CD4-positive, alpha-beta memory T cell (primary cell): ENCODE measurements at places on chromosomes 6 and 20. TPM values are rescaled to one million over a fixed set of nuclear protein-coding genes. Genes with fewer than 3 reads are reported as not detected.

Gene GTF2H4
- 36.5 TPM for total RNA-seq

Gene BPIFB1
- total RNA-seq = not detected

Gene OR2H2
- total RNA-seq = not detected

Gene GPX5
- not detected for total RNA-seq

Gene SLC26A8
- total RNA-seq = not detected

Gene ATP6V1G2
- total RNA-seq = 7.2 TPM

Gene TTI1
- 26.6 TPM for total RNA-seq

Gene TRIM40
- not detected for total RNA-seq

Gene ZNF831
- total RNA-seq = 49.0 TPM

Gene KCNQ5
- 4.2 TPM for total RNA-seq

Gene LZTS3
- total RNA-seq = 7.9 TPM

Gene SLC25A27
- 2.3 TPM for total RNA-seq

Gene LRRN4
- not detected for total RNA-seq

Gene MRPS10
- 22.6 TPM for total RNA-seq

Gene OPRM1
- total RNA-seq = not detected

Gene HCRTR2
- total RNA-seq = not detected

Gene NFATC2
- 64.9 TPM for total RNA-seq

Gene SLC4A11
- total RNA-seq = 0.35 TPM

GRCh38 chr6:329888-330691, 37.8 kb downstream of the DUSP22 start:
- DNase-seq = no peak

- DNase-seq = no peak
Measured at GRCh38 chr6:111129013-111129412, 41.7 kb downstream of the SLC16A10 start.

DNA sequence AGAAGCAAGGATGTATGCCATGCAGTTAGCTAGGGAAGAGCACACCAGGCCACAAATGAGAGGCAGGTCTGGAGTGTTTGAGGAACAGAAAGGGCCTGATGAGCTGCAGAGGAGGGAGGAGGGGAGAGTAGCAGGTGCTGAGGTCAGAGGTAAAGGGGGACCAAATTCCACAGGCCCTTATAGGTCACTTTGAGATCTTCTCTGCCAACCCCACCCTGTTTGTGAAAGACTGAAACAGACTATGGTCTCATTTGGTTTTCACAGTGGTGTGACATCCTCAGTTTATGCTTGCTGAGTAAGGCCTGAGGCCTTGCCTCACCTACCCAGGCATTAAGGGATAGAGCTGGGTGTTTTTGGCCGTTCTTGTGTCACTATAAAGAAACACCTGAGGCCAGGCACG, 187.7 kb upstream of the MYLIP start:
- no peak for DNase-seq

DNA sequence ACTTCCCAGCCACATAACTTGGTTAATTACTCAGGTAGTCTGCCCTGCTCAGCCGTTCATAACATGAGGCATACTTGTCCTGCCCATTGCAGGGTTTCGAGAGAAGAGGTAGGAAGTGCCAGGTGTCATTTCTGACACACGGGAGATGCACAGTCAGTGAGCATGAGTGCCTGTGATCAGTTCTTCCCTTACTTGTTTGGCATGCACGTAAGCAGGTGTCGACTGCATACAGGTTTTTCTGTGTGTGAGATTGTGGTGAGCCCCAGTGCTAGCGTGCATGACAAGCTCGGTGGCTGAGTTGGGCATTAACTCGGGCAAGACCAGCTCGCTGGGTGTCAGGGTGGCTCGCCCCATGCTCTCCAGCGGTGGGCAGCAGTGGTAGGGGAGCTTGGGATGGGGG, 51.2 kb upstream of the SLC22A1 start:
- DNase-seq = no peak

- no peak for DNase-seq
Measured at GRCh38 chr20:9270831-9271230, 201.9 kb downstream of the PLCB4 start.

DNA sequence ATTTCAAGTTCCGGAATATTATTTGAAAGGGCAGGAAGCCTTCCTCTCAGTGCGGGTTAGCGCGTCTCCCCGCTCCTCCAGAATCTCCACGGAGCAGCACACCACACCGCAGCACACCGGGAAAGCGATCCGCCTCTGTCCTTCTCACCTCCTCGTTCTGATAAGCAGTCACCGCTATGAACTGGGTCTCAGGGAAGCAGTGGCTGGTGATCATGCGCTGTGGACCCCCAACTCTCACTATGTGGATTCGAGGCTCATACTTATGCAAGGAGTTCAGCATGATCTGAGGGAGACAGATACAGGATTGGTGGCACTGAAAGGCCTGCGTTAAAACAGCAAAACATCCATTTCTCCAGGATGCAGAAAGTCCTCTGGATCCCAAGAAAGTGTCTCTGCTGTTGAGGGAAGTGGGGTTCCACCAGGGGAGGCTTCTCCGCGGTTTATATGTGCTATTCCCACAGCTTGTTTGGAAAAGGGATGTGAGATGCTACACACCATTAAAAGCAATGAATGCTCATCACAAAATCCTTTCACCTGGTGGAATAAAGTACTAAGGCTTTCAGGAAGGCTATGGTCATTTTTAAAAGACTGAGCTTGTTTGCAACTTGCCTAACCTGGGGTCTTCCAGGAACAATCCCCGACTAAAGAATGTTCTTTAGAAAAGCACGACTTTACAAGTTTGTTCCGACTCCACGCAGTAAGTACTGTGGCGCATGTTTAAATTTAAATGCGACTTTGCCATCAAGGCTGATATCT, 1.9 kb downstream of the TBXT start:
- DNase-seq = no peak

DNA sequence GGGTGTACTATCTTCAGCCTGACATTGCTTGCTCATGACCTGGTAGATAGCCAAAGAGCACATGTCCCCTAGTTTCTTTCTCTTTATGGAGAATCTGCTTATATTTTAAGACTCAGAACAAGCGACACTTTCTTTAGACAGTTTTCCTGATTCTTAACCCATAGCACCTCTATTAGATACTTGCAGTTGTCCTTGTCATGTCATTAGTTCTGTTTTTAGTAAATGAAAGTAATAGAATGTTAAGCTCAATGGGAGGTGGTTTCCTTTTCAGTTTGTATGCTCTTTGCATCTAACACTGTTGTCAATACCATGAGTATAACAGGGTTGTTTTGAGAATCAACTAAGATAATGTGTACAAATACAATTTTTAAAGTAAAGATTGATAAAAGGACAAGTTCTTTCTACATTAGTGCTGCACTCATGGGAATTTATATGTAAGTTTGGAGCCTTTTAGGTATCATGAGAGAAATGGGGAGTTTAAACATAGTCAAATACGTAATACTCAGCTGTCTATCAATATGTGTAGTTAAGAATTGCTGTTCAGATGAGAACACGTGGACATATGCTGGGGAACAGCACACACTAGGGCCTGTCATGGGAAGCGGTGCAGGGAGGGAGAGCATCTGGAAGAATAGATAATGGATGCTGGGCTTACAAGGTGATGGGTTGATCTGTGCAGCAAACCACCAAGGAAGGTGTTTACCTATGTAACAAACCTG, 124.3 kb downstream of the GRM1 start:
- DNase-seq = no peak

- DNase-seq = no peak
Measured at GRCh38 chr6:12601881-12602280, 114.7 kb upstream of the PHACTR1 start.

DNA sequence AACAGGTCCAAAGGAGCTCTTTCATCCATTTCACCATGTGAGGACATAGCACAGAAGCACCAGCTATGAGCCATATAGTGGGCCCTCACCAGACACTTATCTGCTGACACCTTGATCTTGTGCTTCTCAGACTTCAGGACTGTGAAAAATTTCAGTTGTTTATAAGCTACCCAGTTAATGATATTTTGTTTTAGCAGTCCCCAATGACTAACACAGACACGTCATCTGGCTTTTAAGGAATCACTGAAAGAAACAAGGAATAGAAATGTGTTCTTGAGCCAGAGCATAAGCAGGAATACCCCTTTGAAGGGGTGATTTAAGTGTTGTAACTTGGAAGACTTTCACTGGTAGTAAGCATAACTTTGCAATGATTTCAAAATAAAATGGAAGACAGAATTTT, 214.7 kb upstream of the PTCHD4 start:
- DNase-seq = no peak

DNA sequence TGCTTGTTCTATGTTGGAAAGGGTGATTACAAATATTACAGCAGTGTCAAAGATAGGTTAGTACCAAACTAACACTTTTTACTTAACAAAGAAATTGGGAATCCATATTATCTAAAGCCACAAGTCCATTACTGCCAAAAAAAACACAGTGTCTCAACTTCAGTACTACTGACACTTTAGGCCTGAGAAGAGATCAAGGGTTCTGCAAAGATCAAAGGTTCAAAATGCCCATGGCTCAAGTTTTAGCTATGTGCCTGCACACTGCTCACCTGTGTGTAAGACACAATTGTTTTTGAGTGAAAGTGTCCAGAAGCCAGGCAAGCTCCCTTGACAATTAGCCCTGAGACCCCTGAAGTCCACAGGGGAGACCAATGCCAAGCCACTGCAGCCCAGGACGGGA, 132.6 kb downstream of the ZMYND8 start:
- DNase-seq = no peak

DNA sequence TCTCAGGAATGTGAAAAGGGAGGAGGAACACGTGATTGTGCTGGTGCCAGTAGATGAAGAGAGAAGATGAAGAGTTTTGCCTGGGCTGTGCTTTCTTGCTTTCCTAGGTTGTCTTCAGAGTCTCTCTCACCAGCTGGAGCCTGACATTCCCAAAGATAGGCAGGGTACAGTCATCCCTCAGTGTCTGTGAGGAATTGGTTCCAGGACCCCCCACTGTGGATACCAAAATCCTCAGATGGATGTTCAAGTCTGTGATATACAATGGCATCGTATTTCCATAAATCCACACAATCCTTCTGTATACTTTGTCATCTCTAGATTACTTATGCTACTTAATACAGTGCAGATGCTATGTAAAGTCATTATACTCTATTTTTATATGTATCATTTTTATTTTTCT, 113.5 kb downstream of the SAMD5 start:
- DNase-seq = no peak

- no peak for DNase-seq
Measured at GRCh38 chr6:13761361-13762036, 49.9 kb upstream of the RANBP9 start.

DNA sequence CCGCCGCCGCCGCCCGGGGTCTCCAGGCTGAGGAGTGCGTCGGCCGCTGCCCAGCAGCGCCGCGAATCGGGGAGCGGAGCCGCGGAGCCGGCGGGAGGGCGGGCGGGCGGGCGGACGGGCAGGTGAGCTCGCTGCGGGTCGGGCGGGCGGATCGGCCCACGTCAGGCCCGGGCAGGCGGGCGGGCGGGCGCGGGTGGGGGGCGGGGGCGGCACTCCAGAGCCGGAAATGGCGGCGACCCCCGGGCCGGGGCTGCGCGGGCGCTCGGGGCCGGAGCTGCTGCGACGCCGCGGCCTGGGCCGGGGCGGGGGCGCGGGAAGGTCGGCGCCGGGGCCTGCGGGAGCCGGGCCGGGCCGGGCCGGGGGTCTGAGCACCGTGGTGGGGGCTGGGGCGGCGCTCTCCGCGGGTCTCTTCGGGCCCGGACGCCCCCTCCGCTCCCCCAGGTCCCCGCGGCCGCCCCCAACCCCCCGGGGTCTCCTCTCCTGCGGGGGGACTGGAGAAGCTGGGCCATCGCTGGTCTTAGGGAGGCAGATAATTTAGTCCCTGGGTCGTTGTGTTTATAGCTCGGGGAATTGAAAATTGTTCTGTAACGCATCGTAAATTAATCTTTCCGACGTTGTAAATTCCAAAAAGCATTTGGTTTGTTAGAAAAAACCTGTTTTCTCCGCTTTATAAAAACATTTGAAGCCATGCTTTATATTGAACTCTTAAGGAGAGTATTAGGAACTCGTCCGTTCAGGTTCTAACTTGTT, 451 bp downstream of the DNAJC5 start:
- DNase-seq = no peak

DNA sequence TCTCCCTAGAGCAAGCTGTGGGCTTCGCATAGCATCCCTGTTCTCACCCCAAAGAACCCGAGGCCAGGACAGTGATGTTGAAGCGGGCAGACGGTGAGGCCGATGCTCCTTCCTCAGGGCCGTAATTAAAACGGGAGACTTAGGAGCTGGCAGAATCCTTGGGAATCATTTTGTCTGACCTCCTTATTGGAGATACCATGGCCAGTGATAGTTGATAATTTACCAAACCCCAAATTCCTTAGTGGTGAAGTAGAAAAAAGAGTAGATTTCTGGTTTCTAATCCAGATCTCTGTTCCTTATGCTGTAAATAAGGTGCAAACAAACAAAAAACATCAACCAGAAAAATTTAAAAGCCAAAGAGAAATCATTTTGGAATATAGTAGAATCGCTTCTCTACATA, 361.1 kb upstream of the AGPAT4 start:
- no peak for DNase-seq

- DNase-seq = no peak
Measured at GRCh38 chr6:16400248-16400760, 161.9 kb downstream of the GMPR start.

DNA sequence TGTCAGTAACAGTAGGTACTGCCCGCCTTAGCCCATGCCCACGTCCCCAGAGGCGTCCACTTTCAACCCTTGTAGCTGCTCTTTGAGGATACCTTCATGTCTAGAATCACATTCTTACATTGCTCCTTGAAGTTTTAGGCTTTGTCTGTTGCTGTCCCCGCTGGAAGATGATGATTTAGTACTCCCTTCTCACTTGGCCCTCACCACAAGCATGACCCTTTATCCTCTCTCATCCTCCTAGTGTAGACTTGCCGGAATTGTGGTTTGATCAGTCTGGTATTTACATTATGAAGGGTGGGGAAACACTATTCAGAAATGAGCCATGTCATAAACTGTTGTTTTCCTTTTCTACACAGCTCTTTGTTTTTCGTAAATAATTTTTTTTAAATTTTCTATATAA, 87.4 kb downstream of the ARID1B start:
- DNase-seq = no peak

GRCh38 chr6:148448369-148449012, 105.9 kb downstream of the SASH1 start:
- DNase-seq = no peak

DNA sequence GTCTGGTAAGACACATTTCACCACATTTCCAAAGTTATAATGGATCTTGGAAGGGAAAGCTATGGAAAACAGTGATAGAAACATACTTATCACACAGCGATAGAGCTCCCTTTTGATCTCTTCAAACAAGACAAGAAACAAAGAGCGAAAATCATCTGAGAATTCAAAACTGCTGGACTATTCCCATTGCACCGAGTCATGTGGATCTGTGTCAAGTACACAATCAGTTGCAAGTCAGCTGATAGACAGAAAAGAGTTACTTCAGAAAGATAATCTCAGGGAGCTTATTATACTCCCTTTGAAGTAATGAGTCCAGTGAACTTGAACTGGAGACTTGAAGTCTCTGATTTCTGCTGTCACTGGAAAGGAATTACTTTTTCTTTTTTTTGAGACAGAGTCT, 89.7 kb upstream of the GCM1 start:
- DNase-seq = no peak

DNA sequence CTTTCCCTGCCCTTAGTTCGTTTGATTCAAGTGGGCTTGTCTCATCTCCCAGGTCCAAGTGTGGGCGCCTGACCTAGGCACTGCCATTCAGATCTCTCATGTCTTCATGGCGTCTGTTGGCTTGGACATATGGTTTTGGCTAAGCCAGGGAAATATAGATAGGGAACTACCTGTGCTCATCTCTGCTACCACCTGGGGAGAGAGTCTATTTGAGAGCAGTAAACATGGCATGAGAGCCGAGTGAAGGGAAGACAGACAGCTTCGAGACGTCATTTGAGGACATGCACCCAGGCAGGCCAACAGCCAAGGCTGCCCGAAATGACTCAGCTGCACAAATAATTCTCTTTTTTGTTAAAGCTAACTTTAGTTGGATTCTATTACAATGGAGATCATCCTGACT, 370.7 kb upstream of the AGPAT4 start:
- DNase-seq = no peak
